Mucosa of descending colon (tissue), 3 donors: ENCODE measurements at places on chromosomes 13 and 19.

GRCh38 chr13:50847501-50847900 lies 4.0 kb upstream of the DLEU7 start:
- no peak for DNase-seq

- no peak for DNase-seq
These were observed 11.2 kb upstream of the KLF12 start for GRCh38 chr13:74145249-74145975.

GRCh38 chr13:97257800-97258799 lies 36.0 kb downstream of the MBNL2 start:
- DNase-seq: no peak

GRCh38 chr19:49488046-49488862 lies 846 bp downstream of the RPL13A start:
- DNase-seq: no peak

- no peak for DNase-seq
These were observed 244.8 kb downstream of the PCDH20 start for GRCh38 chr13:61170856-61171255.

DNA sequence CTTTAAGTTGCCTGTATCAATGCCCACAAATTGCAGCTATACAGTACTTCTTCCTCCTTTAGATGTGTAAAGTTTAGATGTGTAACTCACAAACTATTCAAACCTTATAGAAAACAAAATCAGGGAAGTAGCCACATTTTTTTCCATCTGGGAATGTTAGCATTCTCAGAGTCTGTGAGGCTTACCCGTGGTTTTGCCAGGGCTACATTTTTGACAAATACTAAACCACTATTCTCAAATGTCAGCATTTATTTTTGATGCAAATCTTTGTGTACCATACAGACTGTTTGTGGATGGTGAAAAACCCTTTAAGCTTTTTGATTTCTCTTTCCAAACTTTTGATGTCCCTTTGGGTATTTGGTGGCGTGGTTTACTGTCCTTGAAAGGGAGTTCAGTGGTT lies 216.4 kb downstream of the POSTN start:
- no peak for DNase-seq

DNA sequence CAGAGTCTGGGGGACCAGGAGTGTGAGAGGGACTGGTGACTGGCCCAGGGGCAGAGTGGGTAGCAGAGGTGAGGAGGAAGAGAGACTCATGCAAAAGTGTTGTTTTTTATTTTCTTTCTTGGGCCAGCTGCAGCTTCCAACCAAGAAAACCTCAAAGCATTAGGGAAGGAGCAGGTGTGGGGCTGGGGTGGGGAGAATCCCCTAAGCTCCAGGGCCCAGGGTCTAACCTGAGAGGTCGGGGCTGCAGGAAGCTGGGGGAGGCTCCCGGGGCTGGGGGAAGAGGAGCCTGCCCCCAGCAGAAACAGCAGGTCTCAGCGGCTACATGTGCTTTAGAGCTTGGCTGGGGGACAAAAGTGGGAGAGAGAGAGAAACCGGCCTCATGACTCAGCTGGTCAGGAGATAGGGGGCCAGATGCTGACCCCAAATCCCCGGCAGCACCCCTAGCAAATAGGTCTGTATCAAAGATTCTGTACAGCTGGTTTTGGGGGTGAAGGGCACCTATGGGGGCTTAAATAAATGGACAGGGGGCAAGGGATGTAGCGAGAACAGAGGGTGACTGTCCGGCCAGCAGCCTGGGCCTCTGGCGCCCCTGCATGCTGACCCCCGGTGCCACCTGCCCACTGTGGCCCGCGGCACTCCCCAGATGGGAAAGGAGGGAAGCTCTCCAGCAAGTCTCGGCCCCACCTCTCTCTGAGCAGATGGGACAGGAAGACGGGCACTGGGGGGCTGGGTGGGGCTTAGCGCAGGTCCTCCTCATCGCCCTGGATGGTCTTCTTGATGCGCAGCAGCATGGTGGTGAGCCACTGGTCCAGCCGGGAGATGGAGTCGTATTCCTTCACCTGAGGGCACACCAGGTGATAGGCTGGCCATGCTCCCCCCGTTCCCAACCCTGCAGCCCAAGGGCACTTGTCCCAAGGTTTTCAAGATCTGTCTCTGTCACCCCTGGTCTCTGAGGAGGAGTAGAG lies 3.8 kb upstream of the KPTN start:
- peak; percentile 39 for DNase-seq

- no peak for DNase-seq
These were observed 16.1 kb upstream of the C2CD4C start for GRCh38 chr19:425056-425455.

- DNase-seq: no peak
These were observed 22.4 kb upstream of the ARHGEF7 start for GRCh38 chr13:111092685-111093084.

DNA sequence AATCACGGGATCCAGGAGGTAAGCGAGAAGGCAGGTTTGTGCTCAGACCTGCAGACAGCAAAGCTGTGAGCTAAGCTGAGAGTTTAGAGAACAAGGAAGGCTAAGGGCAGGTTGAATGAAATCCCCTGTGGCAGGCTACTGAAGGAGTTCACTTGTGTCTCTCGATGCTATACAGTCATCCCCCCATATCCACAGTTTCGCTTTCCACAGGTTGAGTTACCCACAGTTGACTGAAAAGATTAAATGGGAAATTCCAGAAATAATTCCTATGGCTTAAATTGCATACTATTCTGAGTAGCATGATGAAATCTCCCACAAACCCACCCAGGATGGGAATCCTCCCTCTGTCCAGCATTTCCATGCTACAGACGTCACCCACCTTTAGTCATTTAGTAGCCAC lies 49.6 kb downstream of the ABCC4 start:
- DNase-seq: no peak

GRCh38 chr19:46014941-46015686 lies 7.7 kb downstream of the PGLYRP1 start:
- peak; percentile 88 for DNase-seq

GRCh38 chr13:75726306-75726705 lies 90.2 kb downstream of the LMO7 start:
- no peak for DNase-seq

DNA sequence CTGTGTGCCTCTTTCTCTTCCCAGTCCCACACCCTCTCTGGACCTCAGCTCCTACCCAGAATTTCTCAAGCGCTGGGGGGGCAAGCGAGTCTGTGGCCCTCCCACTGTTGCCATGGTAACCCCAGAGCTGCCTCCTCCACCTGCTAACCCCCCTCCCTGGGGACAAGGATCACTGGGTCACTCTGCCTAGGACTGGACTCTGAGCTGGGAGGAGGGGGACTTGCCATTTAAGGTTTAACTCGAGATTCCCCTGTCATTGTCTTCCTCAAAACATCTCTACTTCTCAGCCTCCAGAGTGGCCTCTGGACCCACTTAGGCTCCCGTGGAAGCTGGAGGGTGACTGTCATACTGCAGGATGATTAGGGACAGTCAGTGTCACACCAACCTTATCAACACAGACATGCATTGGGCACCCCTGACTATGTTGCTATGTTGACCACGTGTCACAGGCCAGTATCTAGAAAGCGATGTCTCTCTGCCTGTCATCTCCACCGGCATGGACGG lies 2.2 kb downstream of the PALM3 start:
- DNase-seq: no peak

DNA sequence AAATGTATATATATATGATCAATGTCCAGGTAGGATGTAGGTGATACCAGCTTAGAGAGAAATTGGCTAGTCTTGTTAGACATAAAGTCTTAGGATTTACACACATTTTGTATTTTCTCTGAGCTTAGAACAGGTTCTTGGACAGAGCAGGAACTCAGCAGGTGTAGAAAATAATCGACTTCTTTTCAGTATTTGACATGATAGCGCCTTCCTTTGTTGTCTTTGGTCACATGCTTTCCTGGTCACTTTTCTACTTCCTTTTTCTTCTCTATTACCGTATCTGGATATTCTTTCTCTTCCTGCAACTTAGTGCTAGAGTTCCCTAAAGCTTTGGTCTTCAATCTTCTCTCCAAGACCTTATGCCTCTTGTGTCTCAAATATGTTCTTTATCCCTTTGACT lies 107.4 kb downstream of the LRCH1 start:
- no peak for DNase-seq

DNA sequence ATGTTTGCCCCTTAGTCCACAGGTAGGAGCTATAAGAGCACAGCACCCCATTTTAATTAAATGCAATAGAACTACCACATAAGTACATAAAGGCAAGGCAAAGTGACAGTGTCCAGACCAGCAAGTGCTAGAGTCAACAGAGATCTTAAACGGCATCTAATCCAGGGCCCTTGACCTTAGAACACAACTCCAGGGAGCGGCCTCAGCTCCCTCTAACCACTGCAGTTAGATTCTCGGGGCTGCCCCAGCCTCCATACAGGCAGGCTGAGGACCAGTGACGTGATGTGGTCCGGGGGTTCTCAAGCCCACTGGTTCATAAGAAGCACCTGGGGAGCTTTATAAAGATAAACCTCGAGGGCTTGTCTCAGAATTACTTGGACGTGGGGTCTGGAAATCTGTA lies 10.0 kb upstream of the ATP12A start:
- DNase-seq: peak; percentile 59

- no peak for DNase-seq
These were observed 9.3 kb downstream of the ZNF611 start for GRCh38 chr19:52725528-52725961.

DNA sequence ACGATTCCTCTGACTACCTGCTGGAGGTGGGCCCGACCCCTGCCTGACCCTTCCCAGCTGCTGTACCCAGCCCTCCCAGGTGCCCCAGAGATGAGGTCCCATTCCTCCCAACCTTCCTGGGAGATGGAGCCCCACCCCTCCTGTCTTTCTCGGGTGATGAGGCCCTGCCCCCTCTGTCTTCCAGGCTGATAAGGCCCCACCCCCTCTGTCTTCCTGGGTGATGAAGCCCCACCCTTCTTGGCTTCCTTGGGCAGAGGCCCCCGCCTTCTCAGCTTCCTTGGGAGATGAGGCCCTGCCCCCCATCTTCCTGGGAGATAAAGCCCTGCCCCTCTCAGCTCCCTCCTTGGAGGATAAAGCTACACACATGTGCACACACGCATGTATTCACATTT lies 47.9 kb downstream of the CERS4 start:
- peak; percentile 16 for DNase-seq

DNA sequence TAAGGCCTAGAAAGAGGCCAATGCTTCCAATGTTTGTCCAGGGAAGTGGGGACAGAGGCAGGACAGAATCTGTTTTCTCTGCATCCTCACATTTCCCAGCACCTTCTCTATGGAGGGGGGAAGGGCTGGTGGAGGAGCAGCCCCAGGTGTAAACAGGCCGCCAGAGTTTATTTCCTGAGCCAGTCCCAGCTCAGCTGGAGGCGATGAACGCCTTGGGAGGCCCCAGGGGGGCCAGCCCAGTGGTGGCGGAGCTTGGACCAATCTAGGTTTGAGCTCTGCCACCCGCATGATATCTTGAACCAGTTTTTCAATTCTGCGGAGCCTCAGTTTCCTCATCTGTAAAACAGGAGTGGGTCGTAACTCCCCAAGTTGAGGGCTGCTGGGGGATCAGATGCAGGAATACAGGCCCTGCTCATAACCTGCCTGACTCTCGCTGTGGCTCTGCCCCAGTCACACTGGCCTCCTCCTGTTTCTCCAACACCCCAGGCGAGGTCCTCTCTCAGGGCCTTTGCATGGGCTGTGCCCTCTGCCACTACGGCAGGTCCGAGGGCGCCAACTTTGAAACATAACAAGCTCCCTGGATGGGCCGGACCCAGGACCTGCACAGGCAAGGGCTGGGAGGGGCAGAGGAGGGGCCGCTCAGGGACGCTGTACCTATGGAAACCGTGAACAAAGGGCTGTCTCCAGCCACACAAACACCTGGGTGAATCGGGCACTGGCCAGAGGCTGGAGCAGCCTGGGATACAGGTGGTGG lies 1.1 kb downstream of the TNFAIP8L1 start:
- DNase-seq: peak; percentile 61
